ENCODE measurements at places on chromosomes 6 and 20.

- no peak for DNase-seq
These were observed 1.7 kb downstream of the AFDN start for GRCh38 chr6:167828325-167828956.

DNA sequence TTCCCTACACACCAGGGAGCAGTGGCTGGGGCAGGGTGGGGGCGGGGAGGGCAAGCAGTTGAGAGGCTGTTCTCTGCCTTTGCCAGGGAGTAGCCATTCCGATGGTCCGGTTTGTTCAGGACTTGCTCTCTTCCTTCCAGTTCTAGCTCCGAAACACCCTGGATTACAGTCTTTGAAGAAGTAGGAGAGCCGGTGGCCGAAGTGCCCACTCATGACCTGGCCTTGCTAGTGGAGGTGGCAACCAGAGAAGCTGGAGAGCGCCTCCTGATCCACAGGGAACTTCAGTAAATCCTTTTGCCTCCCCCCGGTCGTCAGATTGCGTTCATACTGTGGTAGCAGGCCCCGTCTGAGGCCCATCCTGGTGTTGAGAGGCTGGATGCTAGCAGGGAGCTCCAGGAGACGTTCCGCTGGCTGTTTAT, 92.8 kb downstream of the ARID1B start:
- DNase-seq, result no peak

GRCh38 chr6:155158030-155158843, 105.6 kb upstream of the CLDN20 start:
- DNase-seq, result no peak

- DNase-seq, result no peak
These were observed 147.5 kb downstream of the BCAS1 start for GRCh38 chr20:53922901-53923314.

DNA sequence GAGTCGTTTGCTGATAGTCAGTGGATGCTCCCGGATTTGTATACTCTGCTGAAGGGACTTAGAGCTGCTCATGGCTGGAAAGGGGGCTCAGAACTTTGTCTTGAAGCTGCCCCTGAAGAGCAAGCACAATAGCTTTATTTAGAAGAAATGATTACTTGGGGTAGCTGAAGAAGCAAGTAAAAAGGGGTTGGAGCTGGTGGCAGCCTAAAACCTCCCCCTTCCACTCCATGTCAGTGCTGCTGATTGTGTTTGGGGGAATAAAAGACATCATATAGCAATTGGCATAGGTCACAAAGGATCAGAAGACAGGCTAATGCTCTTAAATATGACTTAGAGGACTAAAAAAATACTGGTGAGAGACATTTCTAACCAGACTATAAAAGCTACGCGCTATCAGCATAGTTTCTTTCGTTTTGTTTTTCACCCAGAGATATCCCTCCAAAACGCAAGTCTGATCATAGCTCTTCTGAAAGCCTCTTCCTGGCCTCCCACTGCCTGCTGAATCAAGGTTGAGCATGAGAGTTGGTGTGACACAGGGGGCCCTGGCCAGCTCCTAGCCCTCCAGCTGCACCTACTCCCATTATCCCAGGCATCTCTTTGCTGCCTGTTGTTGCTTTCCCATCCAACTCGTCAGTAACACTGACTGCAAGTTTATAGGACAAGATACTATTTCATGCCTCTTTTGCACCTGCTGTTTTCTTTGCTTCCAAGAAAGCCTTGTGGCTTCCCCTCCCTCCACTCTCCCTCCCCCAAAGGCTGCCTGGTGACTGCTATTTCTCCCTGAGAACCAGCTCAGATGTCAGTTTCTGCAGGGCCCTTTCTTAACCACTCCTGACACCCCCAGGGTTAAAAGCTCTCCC, 33.9 kb upstream of the SGK1 start:
- peak; percentile 12 for DNase-seq

- DNase-seq, result no peak
These were observed 15.8 kb upstream of the GPR63 start for GRCh38 chr6:96853083-96853482.

GRCh38 chr20:62819494-62820174, 2.8 kb downstream of the COL9A3 start:
- DNase-seq, result no peak

DNA sequence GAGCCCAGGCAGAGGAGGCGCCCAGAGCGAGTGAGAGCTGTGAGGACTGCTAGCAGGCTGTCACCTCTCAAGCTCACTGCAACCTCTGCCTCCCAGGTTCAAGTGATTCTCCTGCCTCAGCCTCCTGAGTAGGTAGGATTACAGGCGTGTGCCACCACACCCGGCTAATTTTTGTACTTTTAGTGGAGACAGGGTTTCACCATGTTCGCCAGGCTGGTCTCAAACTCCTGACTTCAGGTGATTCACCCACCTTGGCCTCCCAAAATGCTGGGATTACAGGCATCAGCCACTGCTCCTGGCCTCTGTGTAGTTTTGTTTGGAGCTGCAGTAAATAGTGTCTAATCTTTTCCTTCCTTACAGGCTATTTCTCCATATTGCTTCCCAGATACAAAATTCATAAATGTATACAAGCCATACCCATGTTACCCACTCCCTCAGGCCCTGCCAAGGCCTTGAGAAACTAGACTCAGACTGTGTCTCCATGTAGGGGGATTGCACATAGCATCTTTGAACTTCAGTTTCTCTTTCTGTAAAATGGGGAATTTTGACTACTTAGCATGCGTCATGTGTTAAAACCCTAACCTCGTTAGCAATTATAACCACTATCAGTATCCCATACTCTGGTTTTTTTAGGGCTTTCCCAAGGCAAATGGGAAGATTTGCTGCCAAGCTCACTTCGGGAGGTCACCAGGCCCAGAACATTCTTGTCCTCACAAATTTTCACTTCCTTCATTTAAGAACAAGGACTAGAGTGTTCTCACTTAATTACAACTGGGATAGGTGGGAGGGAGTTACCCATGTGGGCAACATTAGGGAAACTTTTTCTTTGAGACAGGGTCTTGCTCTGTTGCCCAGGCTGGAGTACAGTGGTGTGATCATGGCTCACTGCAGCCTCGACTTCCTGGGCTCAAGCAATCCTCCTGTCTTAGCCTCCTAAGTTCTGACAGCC, 67.3 kb upstream of the DDR1 start:
- DNase-seq, result no peak

GRCh38 chr20:17684077-17684888, 2.2 kb upstream of the RRBP1 start:
- no peak for DNase-seq
